ENCODE measurements at places on chromosomes 11 and 22. TPM values are rescaled to one million over a fixed set of nuclear protein-coding genes. Genes with fewer than 3 reads are reported as not detected.

Gene VPREB1
- total RNA-seq: not detected

Gene MGAT3
- 0.55 TPM for total RNA-seq

Gene NAGA
- 33.7 TPM for total RNA-seq

Gene SCGB2A2
- not detected for total RNA-seq

Gene CRYBA4
- 0.48 TPM for total RNA-seq

DNA sequence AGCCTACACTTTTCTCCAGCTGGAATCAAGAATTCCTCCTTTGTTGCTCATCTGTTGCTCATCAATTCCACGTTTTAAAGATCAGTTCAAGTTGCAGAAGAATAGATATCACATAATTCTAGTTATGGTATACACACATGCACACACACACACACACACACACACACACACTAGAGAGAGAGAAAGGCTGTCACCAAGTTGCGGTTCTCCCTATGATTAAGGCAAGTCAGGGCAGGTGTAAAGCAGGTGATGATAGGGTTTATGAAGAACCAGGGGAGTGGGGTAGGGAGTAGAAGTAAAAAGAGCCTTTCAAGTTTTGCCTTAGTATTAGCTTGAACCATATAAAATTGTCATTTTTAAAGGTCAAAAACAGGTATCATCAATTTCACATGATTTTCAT lies 31.7 kb upstream of the TMPRSS4 start:
- H3K27ac ChIP-seq: peak overlapping the region; percentile 78
- no peaks in the 10 kb centered on the region for H3K36me3 ChIP-seq
- DNase-seq: no peak
- H3K27me3 ChIP-seq: no peaks in the 10 kb centered on the region

DNA sequence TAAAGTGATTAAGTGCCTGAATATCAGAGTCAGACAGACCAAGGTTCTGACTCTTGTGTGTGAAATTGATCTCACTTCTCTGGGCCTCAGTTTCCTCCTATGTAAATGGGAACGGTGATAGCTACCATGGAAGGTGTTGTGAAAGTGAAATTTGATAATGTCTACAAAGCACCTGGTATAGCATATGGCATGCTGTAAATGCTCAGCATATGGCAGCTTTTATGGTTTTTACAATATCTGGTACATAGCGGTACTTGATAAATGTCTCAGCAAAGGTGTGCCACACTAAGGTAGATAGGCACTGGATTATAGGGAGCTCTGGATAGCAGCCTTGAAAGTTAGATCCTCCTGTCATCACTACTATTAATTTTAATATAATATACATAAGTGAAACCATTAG lies 19.9 kb downstream of the POU2AF2 start:
- no peaks in the 10 kb centered on the region for H3K4me1 ChIP-seq
- no peaks in the 10 kb centered on the region for H3K36me3 ChIP-seq
- no peak for DNase-seq
- no peak overlapping the region for H3K27ac ChIP-seq
- no peak overlapping the region for H3K4me3 ChIP-seq
- H3K27me3 ChIP-seq: peaks cover 23% of the 10 kb centered on the region

DNA sequence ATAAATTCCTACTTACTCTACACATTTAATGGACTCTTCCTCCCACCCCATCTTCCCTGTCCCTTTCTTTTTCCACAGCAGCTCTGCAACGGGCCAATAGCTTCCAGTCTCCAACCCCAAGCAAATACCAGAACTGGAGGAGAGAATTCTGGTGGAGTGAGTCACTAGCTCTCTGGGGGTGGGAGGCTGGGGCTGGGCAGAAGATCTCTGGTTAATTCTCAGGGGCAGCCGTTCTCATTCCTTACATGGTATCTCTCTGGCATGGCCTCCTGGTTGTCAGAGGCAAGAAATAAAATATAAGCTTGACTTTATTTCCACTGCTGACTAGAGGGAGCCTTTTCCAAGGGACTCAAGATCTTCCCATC lies 90.4 kb upstream of the PARVA start:
- H3K27me3 ChIP-seq: no peaks in the 10 kb centered on the region
- no peak overlapping the region for H3K27ac ChIP-seq
- H3K36me3 ChIP-seq: no peaks in the 10 kb centered on the region
- H3K4me3 ChIP-seq: no peak overlapping the region

- no peak overlapping the region for H3K4me3 ChIP-seq
- H3K36me3 ChIP-seq: peaks cover 28% of the 10 kb centered on the region
- no peaks in the 10 kb centered on the region for H3K27me3 ChIP-seq
- peaks cover 3% of the 10 kb centered on the region for H3K4me1 ChIP-seq
These were observed 20.9 kb downstream of the HPS4 start for GRCh38 chr22:26462641-26463040.

- no peak overlapping the region for H3K27ac ChIP-seq
- no peaks in the 10 kb centered on the region for H3K36me3 ChIP-seq
- no peaks in the 10 kb centered on the region for H3K27me3 ChIP-seq
- H3K4me3 ChIP-seq: no peak overlapping the region
These were observed 201.5 kb downstream of the SOX6 start for GRCh38 chr11:16154715-16155396.

- peak overlapping the region; percentile 87 for H3K4me3 ChIP-seq
- H3K4me1 ChIP-seq: peaks cover 65% of the 10 kb centered on the region
- no peak for DNase-seq
- H3K27ac ChIP-seq: peak overlapping the region; percentile 77
- H3K27me3 ChIP-seq: no peaks in the 10 kb centered on the region
These were observed 1.6 kb downstream of the MARK2 start for GRCh38 chr11:63840356-63841060.
